Prostate gland (tissue), 2 donors: ENCODE measurements at places on chromosomes 3 and 15.

GRCh38 chr15:43361313-43361903, 9.4 kb downstream of the ZSCAN29 start:
- DNase-seq, result no peak

GRCh38 chr3:184004476-184004875, 13.2 kb downstream of the ABCC5 start:
- DNase-seq, result no peak

GRCh38 chr3:179236669-179237301, 14.1 kb downstream of the KCNMB3 start:
- DNase-seq, result no peak

DNA sequence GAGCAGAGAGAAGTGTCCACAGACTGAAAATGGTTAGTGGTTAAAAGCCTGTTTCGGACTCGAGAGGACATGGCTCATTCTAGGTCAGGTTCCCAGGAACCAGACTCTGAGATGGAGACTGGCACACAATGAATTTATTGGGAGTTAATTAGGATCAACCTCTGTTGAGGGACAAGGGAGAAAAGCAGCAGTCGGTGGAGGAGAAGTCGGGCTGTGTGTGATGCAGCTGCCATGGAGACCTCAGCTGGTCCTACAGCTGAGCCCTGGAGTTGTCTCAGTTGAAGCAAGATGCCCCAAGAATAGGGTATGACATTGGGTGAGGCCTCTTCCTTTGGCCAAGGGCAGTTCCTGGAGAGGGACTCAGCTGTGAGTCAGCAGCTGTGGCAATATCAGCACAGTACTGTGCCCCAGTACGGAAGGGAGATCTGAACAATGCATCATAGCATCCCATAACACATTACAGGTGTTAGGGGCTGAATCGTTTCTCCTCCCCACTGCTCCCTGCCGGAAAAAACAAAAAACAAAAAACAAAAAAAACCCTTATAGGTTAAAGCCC, 105.4 kb downstream of the ABHD5 start:
- DNase-seq, result no peak

GRCh38 chr3:142987080-142987700, 14.2 kb upstream of the U2SURP start:
- DNase-seq, result no peak

DNA sequence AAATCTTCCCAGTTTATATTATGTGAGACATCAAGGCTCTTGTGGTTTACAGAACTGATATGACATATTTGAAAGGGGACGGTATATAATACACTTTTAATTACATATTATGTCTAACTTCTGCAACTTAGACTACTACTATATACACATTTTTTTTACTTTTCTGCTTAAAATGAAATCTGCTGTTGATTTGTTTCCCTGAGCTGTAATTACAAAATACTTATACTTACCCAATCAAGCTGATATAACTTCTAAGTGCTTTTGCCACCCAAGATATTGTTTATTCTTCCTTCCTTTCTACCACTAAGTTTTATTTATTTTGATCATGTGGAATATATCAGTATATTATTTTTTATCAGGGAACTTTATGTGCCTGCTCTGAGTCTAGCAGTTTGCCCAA, 654.0 kb upstream of the TGFBR2 start:
- DNase-seq, result no peak

DNA sequence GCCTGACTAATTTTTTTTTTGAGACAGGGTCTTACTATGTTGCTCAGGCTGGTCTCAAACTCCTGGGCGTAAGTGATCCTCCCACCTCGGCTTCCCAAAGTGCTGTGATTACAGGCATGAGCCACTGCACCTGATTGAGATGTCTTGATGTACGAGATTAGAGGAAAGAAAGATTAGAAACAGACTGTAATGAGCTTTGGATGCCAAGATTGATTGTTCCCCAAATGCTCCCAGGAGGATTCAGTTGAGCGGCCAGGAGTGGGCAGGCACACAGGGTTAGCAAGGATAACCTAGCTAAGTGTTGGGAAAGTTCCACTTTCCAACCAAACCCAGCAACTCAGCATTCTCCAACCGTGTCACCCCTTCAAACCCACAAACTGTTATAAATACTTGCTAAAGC, 63.7 kb downstream of the SRGAP3 start:
- no peak for DNase-seq

DNA sequence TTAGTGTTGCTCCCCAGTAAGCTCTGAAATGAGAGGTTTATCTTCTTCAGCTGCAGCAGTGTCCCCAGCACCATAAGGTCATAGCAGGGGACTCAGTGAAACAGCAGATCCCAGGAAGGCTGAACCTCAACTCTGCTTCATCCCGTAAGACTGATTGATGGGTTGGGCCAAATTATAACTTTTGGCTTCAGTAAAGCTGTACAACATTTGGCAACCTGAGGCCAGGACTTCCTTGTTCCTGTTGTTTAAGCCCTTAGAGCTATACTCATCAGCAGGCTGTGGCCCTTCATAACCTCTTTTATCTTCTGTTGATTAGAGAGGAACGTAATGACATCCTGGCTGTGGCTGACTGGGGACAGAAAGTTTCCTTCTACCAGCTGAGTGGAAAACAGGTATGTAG, 29.0 kb downstream of the IFT122 start:
- no peak for DNase-seq

- no peak for DNase-seq
Observed at GRCh38 chr3:73249047-73249446, 187.6 kb downstream of the EBLN2 start.

DNA sequence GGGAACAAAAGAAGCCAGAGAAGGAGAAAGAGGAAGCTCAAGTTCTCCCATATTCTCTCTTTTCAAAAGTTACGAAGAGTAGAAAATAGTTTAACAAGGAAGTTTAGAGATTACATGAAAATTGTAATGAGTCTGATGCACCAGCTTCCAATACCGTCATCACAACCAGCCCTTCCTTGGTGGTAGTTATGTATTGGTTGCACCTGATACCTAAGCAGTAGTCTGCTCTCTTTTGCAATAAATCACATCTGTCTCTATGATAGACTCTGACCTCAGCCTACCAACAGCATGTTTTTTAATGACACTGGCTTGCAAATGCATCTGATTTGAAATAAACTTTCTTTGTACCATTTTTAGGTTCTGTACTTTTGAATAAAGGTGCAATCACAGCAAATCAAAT, 575.8 kb downstream of the FHIT start:
- DNase-seq, result no peak

DNA sequence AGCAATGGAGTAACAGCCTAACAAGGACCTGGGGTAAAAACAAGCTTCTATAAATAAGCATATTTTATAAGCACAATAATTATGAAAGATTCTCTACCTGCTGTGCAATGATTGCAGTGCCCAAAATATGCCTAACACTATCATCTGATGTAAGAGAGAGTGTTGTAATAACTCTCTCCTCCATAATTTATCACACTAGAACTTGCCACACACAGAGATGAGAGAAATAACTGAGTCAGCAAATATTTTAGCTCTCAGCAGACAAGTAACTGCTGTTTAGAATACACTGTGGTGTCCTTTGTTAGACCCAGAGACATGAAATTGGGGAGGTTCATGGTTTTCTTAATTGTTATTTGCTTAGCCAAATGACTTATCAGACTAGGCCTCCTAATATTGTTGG, 105.3 kb upstream of the ACP3 start:
- no peak for DNase-seq

GRCh38 chr15:58509556-58509955, 77.8 kb downstream of the LIPC start:
- DNase-seq, result no peak

DNA sequence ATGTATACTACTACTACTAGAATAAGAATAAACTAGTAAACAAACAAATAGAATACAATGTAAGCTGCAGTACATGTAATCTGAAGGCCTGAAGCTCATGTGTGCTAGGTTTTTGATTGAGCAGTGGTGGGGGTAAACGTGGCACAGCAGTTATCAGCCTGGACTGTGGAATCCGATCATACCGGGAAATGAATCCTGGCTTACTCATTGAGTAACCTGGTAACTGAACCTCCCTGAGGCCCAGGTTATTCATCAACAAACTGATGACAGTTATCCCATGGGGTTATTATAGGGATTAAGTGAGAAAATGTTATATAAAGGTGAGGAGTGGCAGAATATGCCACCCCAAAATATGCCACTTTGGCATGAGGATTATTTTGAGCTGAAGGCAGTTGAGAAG, 339.1 kb downstream of the FHIT start:
- DNase-seq, result no peak
